ENCODE measurements at places on chromosomes 2 and 18.

GRCh38 chr2:26299471-26300101, 46.4 kb upstream of the SELENOI start:
- no peak for DNase-seq

GRCh38 chr18:31199190-31199769, 36.6 kb upstream of the DSC1 start:
- no peak for DNase-seq

DNA sequence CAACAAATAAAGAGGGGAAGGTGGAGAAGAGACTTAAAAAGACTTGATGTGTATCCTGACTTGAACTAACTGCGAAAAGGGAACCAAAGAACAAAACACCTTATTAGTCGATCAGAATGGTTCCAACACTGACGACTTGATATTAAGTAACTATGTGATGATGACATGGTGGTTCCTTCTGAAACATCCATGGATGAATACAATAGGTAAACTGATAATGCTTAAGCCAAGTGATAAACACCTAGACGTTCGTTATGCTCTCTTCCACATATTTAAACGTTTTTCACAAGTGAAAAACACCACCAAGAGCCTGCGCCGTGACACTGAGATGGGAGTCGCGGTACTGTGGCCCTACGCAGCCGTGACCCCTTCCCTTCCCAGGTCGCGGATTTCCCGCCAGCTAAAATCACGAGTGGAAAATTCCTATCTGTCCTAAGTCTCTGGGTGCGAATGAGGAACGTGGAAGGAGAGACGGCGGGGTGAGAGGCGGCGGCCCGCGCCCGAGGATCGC, 797 bp downstream of the TTC32 start:
- DNase-seq = peak; percentile 57

GRCh38 chr2:85873679-85874078, 15.1 kb downstream of the ST3GAL5 start:
- no peak for DNase-seq

- DNase-seq = no peak
Observed at GRCh38 chr2:10498525-10499274, 50.6 kb upstream of the ODC1 start.

GRCh38 chr2:157596992-157597681, 31.5 kb downstream of the ACVR1C start:
- no peak for DNase-seq

GRCh38 chr2:53091183-53091582, 676.4 kb upstream of the CHAC2 start:
- DNase-seq = no peak

Measured in NCI-H1417 (cell line).